Stimulated activated CD4-positive, alpha-beta T cell treated with anti-CD3 and anti-CD28 coated beads, Interleukin-12 subunit alpha, Interleukin-12 subunit beta, amount 100 ng/mL, for 4 hours (primary cell): ENCODE measurements at places on chromosomes 6 and 20.

GRCh38 chr20:32538526-32538939 is 46.6 kb downstream of the NOL4L start:
- DNase-seq = no peak

DNA sequence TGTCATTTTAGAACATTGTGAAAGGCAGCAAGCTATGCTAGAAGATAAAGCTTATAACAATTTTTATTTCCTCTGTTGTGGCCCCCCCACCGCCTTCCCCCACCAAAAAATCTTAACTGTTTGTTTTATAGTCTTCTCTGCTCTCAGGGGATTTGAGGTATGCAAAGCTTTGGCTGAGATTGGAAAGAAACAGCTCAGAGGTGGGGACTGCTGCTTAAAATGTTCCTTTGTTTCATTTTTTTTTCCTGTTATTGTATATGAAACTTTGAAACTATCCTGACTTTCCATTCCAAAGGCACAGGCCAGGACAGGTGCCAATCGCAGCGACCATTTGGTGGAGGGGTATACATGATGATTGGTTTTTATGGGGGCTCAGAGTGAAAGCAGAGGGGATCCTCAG is 114.7 kb upstream of the PHACTR1 start:
- DNase-seq = no peak

- no peak for DNase-seq
These were observed 249.1 kb upstream of the JAG1 start for GRCh38 chr20:10922941-10923340.

GRCh38 chr6:57130661-57131177 is 40.7 kb downstream of the ZNF451 start:
- no peak for DNase-seq

DNA sequence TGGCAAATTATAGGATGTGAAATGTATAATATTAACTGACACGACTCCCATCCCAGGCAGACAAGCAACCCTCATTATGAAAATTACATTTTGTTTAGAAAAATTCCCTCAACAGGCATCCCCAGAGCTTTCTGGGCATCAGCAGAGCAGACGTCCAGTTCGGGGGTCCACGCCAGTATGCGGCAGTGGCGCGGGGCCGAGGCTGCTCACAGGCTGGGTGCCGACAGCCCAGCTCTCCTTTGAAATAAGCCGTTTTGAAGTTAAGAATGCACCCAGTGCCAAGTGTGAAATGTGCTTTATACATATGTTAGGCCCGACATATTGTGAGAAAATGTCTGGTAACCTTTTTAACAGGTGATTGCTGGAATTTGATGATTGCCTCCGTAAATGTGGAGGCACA is 50.4 kb downstream of the RPP40 start:
- DNase-seq = no peak

GRCh38 chr6:153047386-153047785 is 44.9 kb upstream of the MTRF1L start:
- no peak for DNase-seq

- no peak for DNase-seq
These were observed 73.0 kb downstream of the PPP1R3G start for GRCh38 chr6:5158180-5158579.

DNA sequence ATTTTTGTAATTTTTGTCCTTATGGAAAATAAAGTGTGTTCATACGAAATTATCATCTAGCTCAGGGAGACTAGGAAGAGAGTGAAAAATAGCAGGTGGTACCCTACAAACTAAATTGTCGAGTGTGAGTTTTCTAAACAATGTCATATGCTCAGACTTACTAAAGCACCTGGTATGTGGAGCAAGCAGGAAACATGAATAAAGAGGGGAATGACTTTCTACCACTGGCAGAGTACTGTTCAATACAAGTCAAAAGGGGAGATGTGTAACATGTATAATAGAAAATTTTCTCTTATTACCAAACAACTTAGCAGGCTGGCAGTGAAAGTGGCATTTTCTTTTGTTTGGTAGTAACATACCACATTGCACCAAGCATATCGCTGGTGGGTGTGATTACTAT is 36.1 kb downstream of the CTNNBL1 start:
- no peak for DNase-seq

DNA sequence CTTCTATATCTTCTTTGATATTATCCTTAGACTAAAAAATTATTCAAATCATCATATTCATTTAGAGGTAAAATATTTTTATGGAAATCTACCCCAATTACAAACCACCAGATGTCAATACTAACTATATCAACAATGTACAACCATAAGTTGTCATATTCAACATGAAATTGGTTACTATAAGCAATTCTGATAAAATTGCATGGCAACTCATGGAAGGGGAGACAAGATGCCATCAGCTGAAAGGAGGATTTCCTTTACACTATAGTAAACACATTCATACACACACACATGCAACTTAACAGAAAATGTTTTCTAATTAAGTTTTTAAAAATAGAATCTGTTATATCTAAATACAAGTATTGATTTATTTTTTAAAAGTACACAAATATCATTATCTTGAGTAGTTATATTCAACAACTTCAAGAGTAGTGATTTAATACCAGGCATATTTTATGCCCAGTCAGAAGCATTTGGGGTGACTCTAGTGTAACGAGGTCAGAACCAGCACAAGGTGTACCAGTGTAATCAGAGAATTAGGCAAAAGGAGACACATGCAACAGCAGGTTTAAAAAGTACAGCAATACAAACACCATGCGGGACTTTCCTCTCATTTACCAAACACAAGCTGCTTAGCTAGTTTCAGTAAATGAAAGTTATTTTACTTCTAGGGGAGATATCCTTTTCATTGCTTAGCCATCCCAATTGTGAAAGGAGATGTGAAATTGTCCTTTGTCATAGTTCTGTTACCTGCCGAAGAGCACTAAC is 1.0 kb downstream of the FILIP1 start:
- no peak for DNase-seq

GRCh38 chr20:63810730-63811490 is 20.2 kb downstream of the ZBTB46 start:
- no peak for DNase-seq

DNA sequence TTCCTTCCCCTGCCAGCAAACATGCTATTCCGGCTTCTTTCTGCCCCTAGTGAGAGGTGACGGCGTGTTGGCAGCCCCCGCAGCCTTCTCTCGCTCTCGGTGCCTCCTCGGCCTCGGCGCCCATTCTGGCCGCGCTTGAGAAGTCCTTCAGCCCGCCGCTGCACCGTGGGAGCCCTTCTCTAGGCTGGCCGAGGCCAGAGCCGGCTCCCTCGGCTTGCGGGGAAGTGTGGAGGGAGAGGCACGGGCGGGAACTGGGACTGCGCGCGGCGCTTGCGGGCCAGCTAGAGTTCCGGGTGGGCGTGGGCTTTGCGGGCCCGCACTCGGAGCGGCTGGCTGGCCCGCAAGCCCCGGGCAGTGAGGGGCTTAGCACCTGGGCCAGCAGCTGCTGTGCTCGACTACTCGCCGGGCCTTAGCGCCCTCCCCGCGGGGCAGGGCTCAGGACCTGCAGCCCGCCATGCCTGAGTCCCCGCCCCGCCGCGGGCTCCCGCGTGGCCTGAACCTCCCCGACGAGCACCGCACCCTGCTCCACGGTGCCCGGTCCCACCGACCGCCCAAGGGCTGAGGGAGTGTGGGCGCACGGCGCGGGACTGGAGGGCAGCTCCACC is 20.0 kb upstream of the PXDC1 start:
- no peak for DNase-seq

- DNase-seq = no peak
These were observed 731.6 kb upstream of the MMS22L start for GRCh38 chr6:98014442-98015201.

- no peak for DNase-seq
These were observed 43.1 kb downstream of the RRBP1 start for GRCh38 chr20:17638835-17639407.
